ENCODE measurements at places on chromosomes 3 and 15. TPM values are rescaled to one million over a fixed set of nuclear protein-coding genes. Genes with fewer than 3 reads are reported as not detected.

The LEO1 gene
- 25.8 TPM for total RNA-seq

The DNAJA4 gene
- total RNA-seq, result 15.0 TPM

The GABRB3 gene
- 25.7 TPM for total RNA-seq

The TRIM42 gene
- not detected for total RNA-seq

The IQGAP1 gene
- 131 TPM for total RNA-seq

The NOX5 gene
- total RNA-seq, result 0.12 TPM

Measured in type B pancreatic cell (in vitro differentiated cells).